ENCODE measurements at places on chromosomes 7 and 10.

GRCh38 chr10:65319493-65319892, 1606.3 kb upstream of the LRRTM3 start:
- no peak for DNase-seq

- DNase-seq: no peak
Measured at GRCh38 chr10:86899132-86899531, 58.3 kb downstream of the MMRN2 start.

DNA sequence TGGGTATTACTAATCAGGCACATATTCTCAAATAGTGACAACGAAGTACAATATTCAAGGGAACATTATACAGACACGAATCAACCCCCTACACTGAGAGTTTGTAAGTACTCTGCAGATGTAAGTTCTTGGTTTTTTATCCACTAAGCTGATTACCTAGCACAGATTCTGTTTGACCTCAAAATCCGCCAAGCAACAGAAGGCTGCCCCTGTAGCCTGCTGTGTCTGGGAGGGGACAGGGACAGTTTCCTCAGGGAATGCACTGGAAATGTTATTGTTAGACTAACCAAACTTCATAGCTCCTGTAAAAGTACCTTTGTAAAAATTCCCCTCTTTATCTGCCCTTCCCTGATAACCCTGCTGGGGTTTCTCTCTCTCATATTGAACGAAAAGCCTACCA, 45.2 kb upstream of the ZRANB1 start:
- no peak for DNase-seq

DNA sequence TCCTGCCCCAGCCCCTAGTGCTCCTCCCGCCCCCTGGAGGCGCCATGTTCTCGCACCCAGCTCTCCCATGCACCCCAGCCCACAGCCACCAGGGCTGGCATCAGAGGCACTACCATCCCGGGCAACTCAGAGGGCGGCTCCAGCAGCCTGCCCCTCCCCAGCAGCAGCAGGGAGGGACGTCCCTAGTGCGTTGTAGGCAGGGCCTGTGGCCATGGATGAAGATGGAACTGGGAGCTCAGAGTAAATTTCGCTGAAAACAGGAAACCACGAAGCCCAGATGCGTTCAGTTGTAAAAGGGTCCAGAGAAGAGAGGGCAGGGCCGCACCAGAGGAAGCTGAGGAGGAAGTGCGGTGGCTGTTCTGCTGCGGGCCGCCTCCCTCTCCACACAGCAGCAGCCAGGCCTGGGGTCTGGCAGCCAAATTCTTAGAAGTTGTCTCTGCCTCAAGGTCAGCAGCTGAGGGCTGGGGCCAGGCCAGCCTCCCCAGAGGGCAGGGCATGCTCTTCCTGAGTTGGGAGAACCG, 24.6 kb downstream of the VSIR start:
- DNase-seq: no peak

- no peak for DNase-seq
Measured at GRCh38 chr10:5891009-5891408, 966 bp downstream of the FBH1 start.

GRCh38 chr10:86046845-86047460, 319.6 kb downstream of the GRID1 start:
- DNase-seq: no peak

DNA sequence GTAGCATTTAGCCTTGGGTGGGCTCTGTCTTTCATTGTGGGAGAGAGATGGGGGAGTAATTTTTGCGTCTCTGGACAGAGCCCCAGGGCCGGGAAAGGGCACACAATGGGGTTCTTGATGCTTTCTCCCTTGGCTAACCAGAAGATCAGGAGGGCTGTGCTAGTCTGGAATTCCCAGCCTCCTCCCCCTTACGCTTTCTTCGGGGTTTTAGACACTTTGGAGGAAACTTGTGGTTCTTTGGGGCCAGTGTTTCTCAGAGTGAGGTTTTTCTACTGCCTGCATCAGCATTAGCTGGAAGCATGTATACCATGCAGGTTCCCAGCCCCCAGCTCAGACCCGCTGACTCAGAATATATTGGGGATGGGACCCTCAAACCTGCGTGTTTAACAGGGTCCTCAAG, 7.0 kb downstream of the NEURL1 start:
- no peak for DNase-seq

DNA sequence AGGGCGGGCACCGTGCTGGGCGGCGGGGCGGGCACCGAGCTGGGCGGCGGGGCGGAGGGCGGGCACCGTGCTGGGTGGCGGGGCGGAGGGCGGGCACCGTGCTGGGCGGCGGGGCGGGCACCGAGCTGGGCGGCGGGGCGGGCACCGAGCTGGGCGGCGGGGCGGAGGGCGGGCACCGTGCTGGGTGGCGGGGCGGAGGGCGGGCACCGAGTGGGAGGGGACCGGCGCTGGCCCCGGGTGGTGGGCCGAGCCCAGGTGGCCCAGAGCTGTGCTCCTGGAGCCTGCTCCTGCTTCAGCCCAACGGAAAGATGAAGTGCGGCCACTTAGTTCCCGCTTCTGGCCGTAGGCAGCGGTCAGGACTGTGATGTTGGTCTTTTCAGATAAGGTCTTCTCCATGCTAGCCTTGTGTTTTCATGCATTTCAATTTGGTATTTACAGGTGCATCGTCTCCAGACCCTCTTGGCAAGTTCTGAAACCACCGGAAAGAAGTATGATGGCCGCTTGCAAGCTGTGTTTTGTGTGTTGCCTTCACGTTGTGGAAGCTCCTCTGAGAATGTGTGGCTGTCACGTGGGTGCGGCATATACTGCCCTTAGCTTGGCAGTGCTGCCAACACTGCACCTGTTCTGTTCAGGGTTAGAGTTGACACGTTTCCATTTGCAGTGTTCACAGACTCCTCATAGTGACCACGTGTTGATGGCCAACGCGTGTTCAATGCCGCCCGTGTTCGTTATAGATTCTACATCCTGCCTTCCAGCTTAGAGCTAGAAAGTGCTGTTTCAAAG, 25.2 kb downstream of the IQCE start:
- no peak for DNase-seq

GRCh38 chr10:114751856-114752255, 69.7 kb upstream of the FHIP2A start:
- no peak for DNase-seq

DNA sequence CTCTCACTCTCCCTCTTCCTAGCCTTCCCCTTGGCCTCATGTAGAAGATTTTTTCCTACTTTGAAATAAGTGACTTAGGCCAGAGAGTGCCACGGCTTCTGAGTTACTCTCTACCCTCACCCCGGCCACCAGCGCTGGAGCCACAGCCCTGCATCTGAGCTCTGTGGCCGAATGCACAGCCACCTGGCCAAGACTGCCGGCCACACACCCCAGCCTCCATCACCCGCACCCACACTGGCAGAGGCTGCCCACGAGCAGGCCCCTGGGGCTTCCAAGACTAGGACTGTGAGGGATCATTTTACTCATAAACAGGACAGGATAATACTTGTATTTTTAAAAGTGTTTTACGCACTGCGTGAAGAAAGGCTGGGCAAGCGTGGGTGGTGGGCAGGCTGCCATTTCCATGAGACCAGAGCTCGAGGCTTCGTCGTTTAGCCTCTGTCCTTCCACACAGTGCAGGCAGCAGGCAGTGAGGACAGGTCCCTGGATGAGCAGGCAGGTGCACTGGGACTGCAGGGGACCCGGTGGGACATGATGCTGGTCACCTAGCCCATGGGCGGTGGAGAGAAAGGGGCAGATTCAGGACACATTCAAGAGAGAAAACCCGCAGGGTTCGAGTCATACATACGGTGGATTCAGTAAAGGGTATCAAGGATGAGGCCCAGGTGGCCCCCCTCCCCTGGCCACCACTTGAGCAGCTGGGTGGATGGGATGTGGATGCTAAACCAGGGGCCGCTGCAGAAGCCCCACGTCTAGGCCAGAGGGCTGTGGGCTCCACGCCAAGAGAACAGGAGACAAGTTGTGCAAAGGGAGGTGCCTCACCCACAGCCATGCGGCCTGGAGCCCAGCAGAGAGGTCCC, 35.5 kb upstream of the RNF32 start:
- DNase-seq: no peak

DNA sequence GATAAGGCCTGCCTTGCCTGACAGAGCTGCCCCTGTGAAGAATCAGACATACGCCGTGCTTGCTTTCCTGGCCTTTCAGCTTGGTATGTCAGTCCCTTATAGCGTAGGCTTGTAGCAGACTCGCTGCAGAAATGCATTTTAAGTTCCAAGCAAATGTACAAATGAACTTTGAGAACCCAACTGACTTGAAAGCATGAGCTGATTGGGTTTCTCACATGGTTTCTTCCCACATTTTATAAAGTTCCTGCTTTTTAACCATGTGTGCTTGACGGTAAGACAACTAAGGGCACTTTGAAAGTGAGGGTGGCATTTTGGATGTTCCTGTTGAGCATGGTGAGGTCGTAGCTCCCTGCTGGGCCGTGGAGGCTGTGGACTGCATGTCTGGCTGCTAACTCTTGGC, 62.6 kb downstream of the CCNY start:
- DNase-seq: no peak

GRCh38 chr7:142463401-142463850, 205.6 kb upstream of the PRSS58 start:
- DNase-seq: no peak

- DNase-seq: no peak
Measured at GRCh38 chr10:2282202-2282601, 544.9 kb upstream of the ADARB2 start.

DNA sequence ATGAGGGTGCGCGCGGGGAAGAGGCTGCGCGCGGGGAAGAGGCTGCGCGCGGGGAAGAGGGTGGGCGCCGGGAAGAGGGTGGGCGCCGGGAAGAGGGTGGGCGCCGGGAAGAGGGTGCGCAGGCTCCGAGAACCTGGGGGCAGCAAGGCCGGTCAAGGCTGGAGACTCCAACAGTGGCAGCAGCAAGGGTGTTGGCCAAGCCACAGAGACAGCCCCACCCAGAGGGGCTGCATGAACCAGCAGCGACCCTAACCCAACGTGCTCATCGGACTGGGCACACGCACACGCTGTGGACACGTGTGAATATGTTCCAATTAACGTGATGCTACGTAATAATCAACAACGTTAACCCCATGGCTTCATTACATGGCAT, 48.8 kb downstream of the DIP2C start:
- no peak for DNase-seq

DNA sequence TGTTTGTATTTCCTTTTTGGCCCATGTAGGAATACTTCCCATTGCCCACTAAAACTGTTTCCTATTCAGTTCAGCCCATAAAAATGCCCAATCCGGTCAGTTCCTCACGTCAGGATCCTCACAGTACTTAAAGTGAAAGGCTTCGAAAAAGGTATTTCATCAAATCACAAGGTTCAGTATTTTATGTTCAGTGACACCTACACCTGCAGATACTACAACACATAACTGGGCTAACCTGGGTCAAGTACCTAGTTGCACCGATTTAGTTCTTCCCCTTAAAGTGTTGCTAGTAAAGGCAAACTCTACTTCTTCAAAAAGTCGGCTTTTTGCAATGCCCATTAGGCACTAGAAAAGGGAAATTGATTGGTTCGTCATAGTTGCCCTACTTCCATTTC, 1.1 kb downstream of the SNX13 start:
- DNase-seq: no peak

GRCh38 chr10:11402392-11402791, 209.1 kb downstream of the USP6NL start:
- no peak for DNase-seq

DNA sequence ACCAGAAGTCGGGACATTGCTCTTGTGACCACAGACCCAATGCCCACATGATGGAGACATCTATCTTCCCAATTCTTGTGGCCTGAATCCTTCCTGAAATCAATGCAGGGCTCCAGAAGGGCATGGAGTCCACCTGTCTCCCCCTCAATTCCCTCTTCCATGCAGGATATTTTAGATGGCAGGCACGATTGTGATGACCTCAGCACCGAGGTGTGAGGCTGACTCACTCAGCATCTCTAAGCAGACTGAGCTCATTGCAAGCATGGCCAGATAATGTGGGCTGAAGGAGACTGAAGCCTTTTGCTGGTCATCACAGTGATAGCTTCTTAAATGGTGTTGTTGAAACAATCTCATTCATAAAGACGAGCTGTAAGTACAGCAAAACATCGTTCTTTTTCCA, 374.9 kb upstream of the PODXL start:
- no peak for DNase-seq

GRCh38 chr10:101002456-101002855, 2.8 kb downstream of the LZTS2 start:
- DNase-seq: no peak

GRCh38 chr7:24042028-24042427, 242.0 kb upstream of the NPY start:
- DNase-seq: no peak

- DNase-seq: no peak
Measured at GRCh38 chr7:80825499-80825898, 93.4 kb downstream of the SEMA3C start.

GRCh38 chr10:16919121-16919982, 102.1 kb upstream of the RSU1 start:
- no peak for DNase-seq

DNA sequence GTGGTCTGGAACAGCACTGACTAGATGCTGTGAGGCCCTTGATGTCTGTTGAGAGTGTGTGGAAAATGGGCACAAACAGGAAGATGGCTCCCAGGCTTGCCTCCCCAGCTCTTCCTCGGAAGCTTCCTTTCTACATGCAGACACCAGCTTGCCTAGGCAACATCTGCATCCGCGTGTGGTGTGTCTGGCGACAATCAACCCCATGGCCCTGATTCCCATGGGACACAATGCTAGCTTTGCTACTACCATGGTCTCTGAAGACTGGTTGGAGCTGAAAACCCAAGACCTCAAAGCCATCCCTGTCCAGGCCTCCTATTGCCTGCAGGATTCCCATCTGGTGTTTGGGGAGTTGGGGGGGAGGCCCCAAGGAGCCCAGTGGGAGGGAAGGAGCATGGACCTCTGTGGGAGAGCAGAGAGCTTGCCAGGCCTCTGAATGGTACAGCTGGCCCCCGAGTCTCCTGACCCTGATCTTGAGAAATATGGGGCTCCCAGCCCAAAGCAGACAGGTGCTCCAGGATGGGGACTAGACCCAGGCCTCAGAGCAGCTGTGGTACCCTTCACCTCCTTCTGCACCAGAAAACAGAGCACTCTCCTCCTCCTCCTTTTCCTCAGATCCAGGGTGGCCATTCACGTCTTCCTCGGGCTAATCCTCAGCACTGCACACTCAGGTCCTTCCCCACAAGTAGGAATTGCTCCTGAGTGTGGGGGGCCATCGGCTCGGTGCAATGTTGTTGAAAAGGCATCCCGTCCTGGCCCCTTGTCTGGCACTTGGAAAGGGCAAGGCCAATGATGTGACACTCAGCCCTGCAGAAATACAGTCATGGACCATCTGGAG, 57.6 kb downstream of the ARHGAP22 start:
- DNase-seq: no peak

GRCh38 chr7:114182837-114183236, 231.8 kb upstream of the FOXP2 start:
- DNase-seq: no peak

DNA sequence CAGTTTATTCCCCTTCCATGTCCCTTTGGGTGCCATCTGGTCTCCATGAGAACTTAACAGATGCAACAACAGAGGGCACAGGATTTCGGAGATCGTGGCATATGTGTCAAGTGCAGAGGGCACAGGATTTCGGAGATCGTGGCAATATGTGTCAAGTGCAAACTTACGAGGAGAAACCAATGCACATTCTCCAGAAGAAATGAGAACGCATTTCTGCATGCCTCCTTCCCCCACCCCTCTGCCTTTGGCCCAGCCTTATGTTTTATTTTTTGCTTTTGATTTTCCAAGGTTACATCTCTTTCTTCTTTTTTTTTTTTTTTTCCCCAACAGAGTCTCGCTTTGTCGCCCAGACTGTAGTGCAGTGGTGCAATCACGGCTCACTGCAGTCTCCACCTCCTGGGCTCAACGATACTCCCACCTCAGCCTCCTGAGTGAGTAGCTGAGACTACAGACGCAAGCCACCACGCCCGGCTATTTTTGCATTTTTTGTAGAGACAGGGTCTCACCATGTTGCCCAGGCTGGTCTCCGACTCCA, 586 bp upstream of the ANKRD26 start:
- no peak for DNase-seq

Data from stimulated activated CD4-positive, alpha-beta T cell treated with anti-CD3 and anti-CD28 coated beads, Interleukin-1b, Interleukin-23, amount 100 ng/mL, for 1 hour (primary cell).